ENCODE measurements at places on chromosomes 4 and X.

- peak; percentile 23 for DNase-seq
These were observed 1.3 kb downstream of the PARM1 start for GRCh38 chr4:74934016-74934831.

GRCh38 chr4:117893207-117893606 lies 141.1 kb upstream of the NDST3 start:
- DNase-seq = no peak

DNA sequence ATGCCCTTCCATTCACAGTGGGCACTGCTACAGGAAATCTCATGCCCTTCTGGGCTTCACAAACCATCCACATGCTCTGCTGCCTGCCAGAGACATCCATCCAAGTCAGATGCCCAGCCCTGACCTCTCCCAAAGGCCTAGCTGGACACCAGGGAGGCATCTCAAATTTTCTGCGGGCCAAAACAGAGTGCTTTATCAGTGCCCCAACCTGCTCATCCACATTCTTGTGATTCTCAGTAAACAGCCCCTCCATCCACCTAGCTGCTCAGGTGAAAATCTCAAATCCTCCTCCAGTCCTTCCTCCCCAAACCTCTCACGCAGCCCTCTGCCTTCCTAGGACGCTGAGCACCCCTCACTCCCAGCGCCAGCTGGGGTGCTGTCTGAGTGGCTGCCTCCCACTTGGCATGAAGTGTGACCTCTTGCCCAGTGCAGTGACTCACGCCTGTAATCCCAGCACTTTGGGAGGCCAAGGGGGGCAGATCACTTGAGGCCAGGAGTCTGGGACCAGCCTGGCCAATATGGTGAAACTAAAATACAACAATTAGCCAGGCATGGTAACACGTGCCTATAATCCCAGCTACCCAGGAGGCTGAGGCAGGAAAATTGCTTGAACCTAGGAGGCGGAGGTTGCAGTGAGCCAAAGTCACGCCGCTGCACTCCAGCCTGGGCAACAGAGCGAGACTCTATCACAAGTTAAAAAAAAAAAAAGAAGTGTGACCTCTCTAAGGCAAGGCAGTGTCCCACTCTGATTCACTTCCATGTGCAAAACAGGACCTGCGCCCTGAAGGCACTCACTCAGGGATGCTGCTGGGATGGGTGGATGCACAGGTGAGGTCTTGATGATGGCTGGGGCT lies 1.7 kb upstream of the AFAP1 start:
- no peak for DNase-seq

DNA sequence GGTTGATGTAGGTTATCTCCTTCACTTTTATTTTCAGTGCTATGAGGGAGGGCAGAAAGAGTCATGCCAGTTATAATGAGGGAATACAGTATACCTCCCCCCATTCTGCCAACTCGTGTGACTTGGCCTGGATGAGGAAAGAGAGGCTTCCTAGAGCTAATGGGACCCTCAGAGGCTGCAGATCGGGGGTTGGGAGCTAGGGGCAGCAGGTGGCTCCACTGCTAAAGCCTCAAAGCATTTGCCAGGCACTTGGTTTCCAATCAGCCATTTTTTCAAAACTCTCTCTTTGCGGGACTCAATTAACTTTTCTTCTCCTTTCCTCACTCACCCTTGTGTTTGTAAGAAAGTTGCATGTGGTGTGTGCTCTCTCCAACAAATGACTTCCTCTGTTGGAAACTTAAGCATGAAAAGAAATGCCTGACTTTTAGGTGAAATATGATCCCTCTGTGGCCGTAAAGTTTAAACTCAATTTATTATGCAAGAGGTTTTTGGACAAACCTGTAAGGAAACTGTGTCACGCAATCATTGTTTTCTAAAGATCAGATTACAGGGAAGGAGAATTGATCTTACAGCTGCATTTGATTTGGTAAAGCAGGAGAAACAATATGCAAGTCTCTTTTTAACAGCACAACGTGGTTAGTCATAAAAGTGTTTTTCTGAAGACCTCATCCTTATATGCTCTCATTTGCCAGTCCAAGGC lies 7.0 kb downstream of the SFRP2 start:
- peak; percentile 60 for DNase-seq

Data from choroid plexus epithelial cell (primary cell).